SK-N-SH treated with all-trans-retinoic acid at 6 μM for 48 hours (cell line): ENCODE measurements at places on chromosomes 5 and 9.

DNA sequence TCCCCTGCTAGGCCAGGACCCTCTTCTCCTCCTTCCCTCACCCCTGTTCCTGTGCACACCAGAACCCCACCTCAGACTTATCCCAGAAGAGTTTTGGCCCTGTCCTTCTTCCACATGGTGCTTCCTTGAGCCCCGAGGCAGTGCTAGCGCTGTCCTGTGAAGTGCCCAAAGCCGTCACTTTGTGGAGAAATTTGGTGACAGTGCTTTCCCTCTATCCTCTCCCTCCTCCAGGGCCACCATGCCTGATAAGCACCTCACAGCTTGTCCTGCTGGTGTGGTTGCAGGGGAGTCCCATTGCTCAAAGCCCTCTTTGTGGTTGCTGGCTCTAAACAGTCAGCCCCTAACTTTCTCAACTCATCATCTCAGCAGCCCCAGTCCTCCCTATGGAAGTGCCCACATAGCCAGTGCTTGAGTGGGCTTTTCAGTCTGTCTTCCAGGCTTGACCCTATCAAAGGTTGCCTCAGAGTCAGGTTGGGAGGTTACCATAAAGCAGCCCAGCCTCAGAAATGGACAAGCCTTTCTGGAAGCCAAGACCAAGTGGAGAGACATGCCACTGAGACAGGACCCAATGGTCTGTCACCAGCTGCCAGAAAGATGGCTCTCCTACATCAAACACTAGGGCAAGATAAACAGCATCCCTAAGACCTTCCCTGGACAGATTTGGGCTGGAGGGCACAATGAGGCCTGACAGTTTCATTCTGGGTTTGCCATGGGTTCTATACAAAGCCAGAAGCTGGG, 18.0 kb downstream of the IGIP start:
- ATAC-seq = peak; percentile 13; the same call in 2 of the 3 replicates

DNA sequence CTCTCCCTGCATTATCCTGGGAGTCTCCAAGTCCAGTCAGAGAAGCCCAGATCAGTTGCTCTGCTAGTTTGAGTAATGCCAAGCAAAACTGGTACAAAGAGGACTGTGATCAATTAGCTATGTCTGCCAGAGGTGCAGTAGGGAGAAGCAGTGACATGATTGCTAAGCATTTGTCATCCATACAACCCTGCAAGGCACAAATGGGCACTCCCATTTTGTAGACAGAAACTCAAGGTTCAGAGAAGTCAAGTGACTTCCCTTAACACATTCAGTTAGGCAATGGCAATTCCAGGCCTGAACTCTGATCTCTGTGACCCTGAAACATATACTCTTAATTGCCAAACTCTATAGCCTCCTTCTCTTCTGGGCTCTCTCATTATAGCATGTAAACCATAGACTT, 34.0 kb downstream of the NDST1 start:
- no peak for ATAC-seq

DNA sequence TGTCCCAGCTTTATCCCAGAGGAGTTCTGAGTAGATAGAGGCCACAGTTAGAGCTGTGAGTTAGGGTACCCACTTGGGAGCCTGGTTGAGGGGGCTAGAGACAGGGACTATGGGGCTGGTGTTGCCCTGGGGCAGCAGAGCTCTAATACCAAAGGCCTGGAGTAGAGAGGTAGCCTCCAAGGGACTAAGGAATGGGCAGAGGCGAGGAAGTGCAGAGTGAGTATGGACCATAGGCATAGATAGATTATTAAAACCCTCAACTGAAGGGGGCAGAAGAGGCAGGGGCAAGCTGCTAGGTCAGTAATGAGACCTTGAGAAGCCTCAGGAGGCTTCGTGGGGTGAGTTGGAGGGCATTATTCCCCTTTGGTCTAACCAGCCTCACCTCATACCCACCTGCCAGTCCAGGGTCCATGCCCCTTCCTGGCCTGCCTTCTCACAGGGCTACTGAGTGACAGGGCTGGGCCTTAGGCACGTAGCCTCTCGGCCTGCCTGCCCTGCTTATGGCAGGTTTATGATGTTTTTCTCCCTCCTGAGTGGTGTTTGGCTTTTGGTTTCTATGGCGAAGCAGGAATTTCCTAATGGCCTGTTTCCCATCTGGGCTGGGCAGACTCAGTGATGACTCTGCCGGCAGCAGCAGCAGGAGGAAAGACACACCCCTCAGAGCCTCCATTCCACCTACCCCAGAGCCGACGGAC, 8.0 kb downstream of the PDLIM4 start:
- peak; percentile 82 for ATAC-seq

DNA sequence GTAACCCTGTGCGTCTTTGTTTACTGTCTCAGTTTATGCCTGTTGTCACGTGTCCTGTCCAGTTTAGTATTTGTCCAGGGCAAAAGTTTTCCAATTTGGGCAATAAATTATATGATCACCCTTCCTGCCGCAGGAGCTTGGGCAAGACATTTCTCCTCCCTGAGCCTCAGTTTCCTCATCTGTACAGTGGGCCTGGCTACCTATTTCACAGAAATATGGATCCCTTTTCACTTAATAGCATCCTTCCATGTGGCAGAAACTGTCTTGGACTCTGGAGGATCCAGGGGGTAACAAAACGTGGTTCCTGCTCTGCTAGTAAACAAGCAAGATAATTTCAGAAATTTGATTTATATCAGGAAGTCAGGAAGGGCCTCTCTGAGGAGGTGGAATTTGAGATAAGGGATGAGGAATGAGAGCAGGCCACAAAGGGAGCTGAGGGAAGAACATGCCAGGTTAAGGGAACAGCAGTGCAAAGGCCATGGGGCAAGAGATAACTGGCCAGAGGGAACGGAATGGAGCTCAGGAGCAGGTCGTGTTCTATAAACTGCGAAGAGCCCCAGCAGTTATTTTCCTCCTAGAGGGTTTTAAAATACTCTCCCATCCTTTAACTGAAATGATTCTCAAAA, 15.1 kb upstream of the PPARGC1B start:
- no peak for ATAC-seq

DNA sequence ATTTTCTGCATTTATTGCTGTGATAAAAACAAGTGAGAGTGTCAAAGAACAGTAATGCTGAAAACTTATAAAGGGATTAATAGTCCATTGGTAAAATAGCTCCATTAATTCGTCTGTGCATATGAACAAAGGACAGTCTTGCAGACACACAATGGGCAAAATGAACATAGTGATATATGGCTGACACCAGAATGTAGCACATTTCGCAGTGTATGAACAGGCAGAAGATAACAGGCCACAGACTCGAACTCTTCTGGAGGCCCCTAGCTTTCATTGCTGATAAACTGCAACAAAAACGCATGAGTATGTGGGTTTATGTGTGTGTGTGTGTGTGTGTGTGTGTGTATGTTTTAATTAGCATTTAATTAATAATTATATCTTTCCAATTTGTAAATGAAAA, 354.8 kb downstream of the TAF11L14 start:
- ATAC-seq = no peak

- no peak for ATAC-seq
Measured at GRCh38 chr5:122471031-122471751, 159.2 kb downstream of the SNCAIP start.

DNA sequence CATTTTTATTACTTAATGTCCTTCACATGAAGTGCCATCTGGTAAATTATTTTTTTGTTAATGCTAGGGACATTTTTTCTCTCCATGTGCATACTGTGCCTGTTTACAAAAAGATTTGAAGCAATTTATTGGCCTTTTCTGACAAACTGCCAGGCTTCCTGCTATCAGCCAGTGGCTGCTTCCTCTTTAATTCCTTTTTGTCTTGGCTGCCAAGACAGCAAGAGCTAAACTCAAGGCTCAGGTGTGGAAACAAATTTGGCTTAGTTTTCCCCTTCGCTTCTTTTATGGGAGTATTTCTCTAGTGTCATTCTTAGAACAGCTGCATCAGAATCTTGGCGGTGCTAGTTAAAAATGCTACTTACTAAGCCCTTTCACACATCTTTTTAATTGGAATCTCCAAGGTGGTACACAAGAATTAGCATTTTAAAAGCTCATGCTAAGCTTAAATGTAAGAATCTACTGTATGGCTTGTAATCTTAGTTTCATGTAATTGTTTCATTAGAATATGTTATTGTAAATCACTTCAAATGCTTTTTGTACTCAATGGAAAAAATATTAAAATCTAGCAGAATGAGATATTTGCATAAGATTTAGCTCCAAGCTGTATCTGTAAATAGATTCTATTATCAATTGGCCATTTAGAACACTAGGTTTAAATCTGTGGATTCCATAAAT, 134.2 kb upstream of the RASGRF2 start:
- ATAC-seq = no peak

DNA sequence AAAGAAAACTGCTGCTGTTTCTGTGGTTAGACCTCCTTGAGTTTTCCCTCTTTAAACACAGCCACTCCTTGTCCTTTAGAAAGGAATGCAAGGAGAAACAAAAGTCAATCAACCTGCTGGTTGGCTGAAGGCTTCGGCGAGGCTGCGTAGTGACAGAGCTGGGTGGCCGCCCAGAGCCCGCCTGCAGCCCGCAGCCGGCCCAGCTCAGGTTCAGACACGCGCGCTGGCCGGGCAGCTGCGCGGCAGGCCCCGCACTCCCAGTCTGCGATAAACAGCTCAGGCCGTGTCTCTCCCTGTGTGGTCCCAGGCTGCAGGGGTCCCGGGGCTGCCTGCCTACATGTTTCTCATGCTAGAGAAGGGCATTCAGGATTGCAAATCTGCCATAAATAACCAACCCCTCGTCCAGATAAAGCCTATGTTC, 115.4 kb downstream of the HSD17B3 start:
- no peak for ATAC-seq

GRCh38 chr5:170892196-170892595, 30.4 kb downstream of the RANBP17 start:
- no peak for ATAC-seq

DNA sequence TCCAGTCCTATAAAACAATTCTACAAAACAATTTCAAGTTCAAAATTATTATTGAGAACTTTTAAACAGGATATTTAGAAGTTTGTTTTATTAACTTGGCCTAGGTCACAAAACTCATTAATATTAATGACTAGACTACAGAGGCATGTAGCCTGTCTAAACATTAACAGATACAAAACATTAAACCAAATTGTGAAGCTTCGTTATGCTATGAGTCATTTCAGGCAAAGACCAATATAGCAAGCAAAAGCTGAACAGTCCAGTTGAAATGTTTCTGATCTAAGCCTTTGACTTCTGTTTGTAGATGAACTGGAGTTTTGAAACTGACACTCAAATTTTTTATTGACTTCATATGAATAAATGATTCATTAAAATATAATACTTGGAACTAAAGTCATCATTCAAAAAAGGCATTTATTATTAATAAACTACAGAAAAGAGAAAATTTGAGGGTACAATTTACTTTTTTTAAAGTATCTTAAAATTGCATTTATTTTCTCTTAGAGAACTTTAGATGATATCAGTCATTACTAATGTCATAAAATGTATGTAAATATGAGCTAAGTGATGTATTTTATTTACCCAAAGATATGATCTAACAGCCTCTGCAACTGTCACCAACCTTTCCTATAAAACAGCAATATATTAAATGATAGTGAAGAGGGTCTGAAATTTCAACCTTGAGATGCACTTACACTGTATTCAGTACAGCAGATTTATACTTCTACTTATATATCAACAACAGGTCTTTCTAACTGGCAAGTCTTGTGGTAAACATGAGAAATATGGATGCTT, 188.8 kb downstream of the COMMD10 start:
- ATAC-seq = no peak

- no peak for ATAC-seq
Measured at GRCh38 chr9:92179286-92180001, 64.2 kb upstream of the SPTLC1 start.

DNA sequence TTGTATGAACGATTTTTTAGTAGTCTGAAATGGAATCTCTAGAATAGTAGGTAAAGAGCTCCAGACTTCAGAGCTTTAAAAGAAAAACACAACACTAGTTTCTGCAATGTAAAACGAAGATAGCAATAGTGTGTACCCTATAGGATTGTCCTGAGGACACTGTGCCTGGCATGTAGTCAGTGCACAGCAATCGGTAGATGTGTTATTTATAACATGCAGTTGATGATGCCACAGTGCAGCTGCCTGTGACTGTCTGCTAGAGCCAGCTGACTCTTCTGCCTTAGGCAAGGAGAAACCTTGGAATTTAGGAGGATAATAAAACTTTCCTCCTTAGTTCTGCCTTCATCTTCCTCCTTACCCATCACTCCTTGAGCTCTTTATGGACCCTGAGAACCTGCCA, 27.7 kb upstream of the TMOD1 start:
- ATAC-seq = no peak

DNA sequence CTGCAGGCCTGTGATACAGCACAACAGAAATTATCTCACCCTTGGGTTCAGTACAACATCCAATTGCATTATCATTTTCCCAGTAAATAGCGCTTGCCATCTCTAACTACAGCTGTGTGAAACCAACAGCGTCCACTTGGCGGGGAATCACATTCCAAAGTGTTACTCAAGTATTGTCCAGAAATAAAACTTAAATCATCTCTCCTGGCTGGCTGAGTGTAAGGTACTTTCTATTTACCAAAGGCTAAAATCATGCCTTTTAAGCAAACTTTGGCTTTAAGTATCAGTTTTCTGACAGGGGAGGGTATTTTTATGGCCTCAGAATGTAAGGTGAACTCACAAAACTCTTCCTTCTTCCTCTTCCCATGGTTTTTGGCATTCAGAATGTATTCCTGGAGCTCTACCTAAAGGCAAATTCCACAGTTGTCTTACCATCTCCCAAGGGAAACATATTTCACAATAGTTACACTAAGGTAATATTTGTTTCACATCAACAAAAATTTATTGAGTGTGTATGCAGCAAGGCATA, 205.6 kb upstream of the MPDZ start:
- ATAC-seq = peak; percentile 67

DNA sequence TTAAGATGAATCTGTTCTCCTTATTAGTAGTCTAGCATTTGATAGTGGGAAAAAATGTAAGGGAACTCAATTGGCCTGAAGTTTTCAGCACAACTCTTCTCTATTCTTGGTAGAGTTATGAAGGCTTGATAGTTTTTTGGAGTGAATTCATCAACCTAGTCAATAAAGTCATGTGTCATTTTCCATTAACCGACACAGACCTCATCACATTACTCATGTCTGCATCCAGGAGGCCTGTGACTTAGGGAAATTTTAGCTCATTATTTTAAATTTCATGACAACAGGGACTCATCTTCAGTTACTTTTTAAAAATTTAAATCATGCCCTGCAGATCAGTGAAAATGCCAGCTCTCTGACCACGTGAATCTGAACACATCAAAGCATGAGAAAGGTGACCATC, 63.3 kb downstream of the ADAMTS16 start:
- no peak for ATAC-seq

GRCh38 chr9:16294133-16294770, 576.2 kb downstream of the BNC2 start:
- no peak for ATAC-seq

GRCh38 chr9:133303266-133304157, 28.5 kb upstream of the ABO start:
- ATAC-seq = no peak

DNA sequence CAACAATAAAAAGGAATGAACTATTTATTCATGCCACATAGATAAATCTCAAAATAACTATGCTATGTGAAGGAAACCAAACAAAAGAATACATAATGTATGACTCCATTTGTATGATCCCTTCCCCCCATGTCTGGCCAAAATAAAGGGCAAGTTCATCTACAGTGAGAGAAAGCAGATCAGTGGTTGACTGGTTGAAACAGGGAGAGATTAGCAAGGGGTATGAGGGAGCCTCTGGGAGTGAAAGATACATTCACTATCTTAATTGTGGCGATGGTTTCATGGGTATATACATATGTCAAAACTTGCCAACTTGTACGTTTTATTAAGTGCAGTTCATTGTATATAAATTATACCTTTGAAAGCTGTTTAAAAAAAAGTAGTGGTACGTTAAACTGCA, 4.8 kb downstream of the PSMD5 start:
- ATAC-seq = no peak
